ENCODE measurements at places on chromosomes 4 and X.

DNA sequence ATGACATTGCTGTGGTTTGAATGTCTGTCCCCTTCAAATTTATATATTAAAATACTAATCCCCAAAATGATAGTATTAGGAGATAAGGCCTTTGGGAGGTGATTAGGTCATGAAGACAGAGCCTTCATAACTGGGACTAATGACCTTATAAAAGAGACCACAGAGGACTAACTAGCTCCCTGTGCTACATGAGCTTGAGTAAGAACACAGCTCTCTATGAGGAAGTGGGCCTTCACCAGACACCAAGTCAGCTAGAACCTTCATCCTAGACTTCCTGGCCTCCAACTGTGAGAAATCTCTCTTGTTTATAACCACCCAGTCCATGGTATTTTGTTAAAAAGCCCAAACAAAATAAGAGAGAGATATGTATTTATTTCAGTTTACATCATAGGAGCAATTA lies 242.2 kb upstream of the CTSO start:
- no peak overlapping the region for H3K4me3 ChIP-seq
- H3K36me3 ChIP-seq, result no peaks in the 10 kb centered on the region
- DNase-seq, result no peak
- H3K27me3 ChIP-seq, result no peaks in the 10 kb centered on the region

GRCh38 chr4:139152249-139152648 lies 24.8 kb downstream of the ELF2 start:
- H3K27me3 ChIP-seq, result no peaks in the 10 kb centered on the region
- no peak overlapping the region for H3K4me3 ChIP-seq
- no peak for DNase-seq

DNA sequence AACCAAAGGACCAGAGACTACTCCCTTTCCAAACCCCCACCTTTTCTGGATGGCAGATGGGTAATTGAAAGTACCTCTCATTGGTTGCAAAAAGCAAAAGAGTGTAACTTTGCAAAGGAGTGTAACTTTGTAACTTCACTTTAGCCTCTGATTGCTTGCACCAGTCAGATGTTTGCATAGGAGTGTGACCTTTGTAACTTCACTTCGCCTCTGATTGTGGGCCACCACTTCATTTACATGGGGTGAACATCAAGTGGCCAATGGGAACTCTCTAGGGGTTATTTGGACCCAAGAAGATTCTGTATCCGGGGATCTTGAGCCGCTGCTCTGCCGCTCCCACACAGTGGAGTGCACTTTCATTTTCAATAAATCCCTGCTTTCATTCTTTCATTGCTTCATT lies 9.9 kb upstream of the SLC25A43 start:
- H3K4me1 ChIP-seq, result no peaks in the 10 kb centered on the region
- H3K36me3 ChIP-seq, result no peaks in the 10 kb centered on the region
- H3K4me3 ChIP-seq, result no peak overlapping the region
- H3K27ac ChIP-seq, result no peak overlapping the region

DNA sequence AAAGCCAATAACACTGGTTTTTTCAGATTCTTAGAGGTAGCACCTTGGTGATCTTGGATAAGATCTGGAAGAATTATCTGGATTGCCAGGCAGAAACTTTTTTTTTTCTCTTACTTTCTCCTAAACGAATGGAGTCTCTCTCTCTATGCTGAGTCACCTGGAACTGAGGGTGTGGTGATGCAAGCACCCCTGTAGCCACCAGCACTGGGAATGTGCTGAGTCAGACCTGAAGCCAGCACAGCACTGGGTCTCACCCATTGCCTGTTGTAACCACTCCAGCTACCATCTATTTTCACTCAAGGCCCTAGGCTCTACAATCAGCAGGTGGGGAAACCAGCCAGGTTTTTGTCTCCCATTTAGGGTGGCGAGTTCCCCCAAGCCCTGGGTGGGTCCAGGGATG lies 923.8 kb downstream of the RAPGEF2 start:
- no peak overlapping the region for H3K4me3 ChIP-seq
- no peaks in the 10 kb centered on the region for H3K4me1 ChIP-seq
- H3K27ac ChIP-seq, result no peak overlapping the region
- no peak for DNase-seq

DNA sequence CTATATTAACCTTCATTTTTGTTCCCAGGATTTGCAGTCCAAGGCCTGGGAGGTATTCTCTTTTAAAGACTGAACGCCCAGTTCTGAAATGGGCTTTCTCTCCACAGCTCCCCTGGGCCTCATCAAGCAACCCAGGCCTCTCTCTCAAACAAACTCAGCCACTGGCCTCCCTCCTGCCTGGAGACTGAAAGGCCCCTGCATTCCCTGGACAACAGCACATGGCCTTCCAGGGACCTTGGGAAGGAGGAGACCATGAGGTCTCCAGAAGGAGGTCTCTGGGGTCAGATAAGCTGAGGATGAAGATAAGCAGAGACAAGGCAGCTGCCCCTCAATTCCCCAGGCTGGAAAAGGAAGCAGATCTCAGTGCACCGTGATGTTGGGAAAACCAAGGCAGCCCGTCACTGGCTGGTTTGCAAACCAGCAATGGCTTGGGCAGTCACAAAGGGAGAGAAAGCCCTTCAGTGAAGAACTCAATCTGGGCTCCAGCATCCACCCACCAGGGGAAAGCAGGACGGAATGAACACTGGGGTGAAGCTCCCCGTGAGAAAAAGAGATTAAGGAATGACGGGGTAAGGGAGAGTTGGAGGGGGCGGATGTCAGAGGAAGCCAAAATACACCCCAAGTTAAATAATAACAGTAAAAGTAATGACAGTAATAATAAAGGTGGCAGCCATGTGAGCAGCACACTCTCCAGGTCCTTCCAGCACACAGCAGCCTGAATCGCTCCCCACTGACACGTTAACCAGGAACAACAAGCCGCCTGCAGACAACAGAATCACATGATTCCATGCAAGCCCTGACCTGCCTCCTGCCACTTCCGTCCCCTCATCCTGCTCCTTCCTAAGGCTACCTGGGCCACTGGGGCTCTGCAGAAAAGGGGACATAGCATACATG lies 22.3 kb downstream of the AMOT start:
- H3K27ac ChIP-seq, result peak overlapping the region; percentile 51
- DNase-seq, result no peak
- no peak overlapping the region for H3K4me3 ChIP-seq
- no peaks in the 10 kb centered on the region for H3K27me3 ChIP-seq
- H3K36me3 ChIP-seq, result no peaks in the 10 kb centered on the region

DNA sequence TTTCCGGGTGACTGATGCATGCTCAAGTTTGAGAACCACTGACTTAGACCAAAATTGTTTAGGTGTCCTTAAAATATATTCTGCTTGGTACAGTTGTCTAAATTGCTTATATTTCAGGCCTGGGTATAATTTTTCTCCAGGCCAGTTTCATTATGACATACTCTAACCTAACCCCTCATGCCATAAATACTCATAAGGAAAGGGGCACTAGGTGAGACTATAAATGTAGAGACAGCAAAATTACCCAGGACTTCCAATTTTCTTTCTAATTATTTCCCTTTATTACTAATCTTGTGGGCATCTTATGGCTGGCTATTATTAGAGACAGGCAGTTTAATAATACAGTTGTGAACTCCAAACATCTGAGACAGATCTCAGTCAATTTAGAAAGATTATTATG lies 150.2 kb downstream of the RRAGB start:
- H3K27me3 ChIP-seq, result peaks cover 5% of the 10 kb centered on the region
- DNase-seq, result no peak
- H3K27ac ChIP-seq, result no peak overlapping the region
- no peaks in the 10 kb centered on the region for H3K36me3 ChIP-seq

DNA sequence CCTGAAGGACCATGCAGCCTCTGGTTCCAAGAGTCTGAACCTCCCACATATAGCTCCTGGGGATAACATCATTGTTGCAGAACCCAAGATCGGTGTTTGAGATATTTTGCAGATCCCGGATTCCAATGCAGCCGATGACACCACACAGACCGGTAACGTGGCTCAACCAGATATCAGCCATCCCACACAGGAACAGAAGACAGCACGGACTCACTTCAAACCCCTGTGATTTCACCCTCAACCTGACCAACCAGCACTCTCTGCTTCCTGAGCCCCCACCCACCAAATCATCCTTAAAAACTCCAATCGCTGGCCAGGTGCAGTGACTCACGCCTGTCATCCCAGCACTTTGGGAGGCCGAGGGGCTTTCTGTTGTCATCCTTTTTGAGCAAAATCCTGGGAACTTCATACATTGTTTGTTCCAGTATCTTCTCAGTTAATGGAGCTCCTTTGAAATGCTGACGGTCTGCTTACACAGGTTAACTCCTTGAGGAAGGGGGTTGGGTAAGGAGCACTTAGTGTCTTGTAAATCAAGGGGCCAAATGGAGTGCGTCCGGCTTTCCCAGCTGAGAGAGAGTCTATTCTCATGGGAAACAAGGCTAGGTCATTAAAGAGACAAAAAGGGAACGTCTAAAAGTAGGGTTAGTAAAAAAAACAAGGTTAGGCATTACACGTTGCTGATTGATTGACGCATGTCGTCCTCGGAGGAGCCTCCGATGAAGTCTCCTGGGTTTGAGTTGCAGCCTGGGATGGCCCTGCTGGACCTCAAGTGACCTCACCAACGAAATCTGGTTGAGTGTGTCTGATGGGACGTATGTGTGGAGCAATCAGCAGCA lies 230.4 kb downstream of the CRLF2 start:
- no peak overlapping the region for H3K27ac ChIP-seq
- H3K27me3 ChIP-seq, result peaks cover 44% of the 10 kb centered on the region
- peak overlapping the region; percentile 32 for H3K4me3 ChIP-seq
- no peak for DNase-seq
- H3K4me1 ChIP-seq, result peaks cover 28% of the 10 kb centered on the region
- H3K36me3 ChIP-seq, result peaks cover 9% of the 10 kb centered on the region

Data from naive B cell (primary cell).